HT1080 (cell line): ENCODE measurements at places on chromosomes 1 and 21.
A peak's percentile ranks its signal among the peaks of the same experiment; 100 is the strongest.

- DNase-seq = no peak
These were observed 55.3 kb upstream of the RCC1 start for GRCh38 chr1:28450561-28450960.

- DNase-seq = no peak
These were observed 107.5 kb downstream of the SETD4 start for GRCh38 chr21:35952651-35953340.

DNA sequence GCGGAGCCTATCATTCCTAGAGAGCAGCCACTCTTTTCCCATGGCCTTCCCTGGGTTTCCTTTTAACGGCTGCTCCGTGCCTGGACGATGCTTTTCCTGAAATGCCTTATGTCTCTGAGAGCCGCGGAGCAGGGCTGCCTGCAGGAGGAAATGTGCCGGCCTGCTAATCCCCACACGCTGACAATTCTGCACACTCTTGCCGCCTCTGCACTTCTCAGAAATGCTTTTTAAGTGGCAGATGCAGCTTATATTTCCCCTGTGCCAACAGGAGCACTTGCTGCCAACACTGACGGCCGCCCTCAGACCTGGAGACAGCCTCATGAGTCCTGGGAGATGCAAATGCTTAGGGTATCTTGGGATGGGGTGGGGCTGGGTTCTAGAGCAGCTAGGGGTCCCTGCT, 253.2 kb downstream of the GRIK3 start:
- no peak for DNase-seq

- DNase-seq = peak; percentile 55
These were observed 634.9 kb downstream of the LMO4 start for GRCh38 chr1:87963556-87963955.

- peak; percentile 86 for DNase-seq
These were observed 12.6 kb downstream of the PKP1 start for GRCh38 chr1:201295861-201296260.

GRCh38 chr1:248926401-248927182, 20.6 kb downstream of the PGBD2 start:
- peak; percentile 73 for DNase-seq

DNA sequence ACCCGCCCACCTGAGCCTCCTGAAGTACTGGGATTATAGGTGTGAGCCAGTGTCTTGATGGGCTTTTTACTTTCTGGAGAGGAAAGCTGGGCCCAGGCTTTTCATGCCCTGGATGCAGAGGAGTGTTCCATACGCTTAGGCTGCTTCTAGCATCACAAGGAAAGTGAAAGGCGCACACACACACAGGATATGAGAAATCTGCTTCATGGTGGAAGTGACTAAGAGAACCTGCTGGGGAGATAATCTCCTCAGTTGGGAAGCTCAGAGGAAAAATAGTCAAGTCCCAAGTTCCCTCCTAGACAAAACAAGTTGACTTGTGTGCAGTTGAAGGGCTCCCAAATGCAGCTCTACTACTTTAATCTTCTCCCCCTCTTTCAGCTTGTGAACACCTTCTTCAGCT, 2.2 kb downstream of the NUDC start:
- DNase-seq = peak; percentile 91

DNA sequence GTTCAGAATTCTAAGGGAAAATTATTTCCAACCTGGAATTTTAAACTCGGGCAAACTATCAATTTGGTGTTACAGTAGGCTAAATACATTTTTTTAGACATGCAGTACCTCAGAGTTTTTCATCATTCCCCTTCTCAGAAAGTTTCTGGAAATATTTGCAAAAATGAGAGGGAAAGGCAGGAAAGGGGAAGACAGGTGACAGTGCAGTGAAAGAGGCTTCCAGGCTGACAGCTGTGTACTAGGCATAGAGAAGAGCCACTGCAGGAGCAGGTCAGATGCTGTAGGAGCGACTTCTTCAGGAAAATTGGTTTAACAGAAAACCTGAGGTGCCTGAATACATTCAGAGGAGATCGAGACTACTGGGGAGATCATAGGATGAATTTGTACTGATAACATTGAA, 19.9 kb downstream of the CERS2 start:
- DNase-seq = no peak

DNA sequence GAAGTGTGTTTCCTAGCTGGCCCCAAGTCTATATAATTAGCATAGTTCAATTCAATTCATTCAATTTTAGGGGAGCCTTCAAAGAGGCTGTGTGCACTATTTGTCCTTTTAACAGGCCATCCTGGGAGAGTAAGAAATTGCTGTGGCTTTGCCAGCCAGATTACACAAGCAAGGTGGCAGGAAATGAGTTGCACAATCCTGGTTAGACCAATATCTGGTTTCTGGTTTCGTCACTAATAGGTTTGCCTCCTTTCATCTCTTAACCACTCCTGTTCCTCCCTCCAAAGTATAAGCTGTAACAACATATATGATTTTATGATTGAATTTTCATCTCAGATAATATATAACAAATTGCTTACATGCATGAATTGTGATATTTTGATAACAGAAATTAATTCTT, 84.1 kb upstream of the NEGR1 start:
- peak; percentile 78 for DNase-seq

- DNase-seq = no peak
These were observed 2.5 kb upstream of the MX2 start for GRCh38 chr21:41359286-41359685.

GRCh38 chr1:58353168-58353567, 193.4 kb downstream of the OMA1 start:
- DNase-seq = no peak

- DNase-seq = peak; percentile 65
These were observed 14.9 kb upstream of the PAQR7 start for GRCh38 chr1:25890239-25891034.
